ENCODE measurements at places on chromosomes 12 and 14.

DNA sequence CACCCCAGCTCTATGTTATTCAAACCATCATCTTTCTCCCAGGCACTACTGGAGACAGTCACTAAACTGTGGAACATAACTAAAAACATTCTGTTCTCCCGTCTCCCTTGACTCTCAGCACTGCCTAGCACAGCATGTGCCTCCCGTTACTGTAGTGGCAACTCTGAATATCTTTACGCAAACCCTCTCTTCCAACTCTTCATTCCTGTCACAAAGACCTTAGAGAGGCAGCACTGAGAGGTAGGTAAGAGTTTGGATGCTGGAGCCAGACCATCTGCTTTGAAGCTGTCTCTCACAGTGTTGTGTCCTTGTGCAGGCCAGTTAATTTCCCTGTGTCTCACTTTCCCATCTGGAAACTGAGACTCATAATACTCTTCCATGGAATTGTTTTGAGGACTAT lies 108.1 kb downstream of the DIP2B start:
- no peak for DNase-seq

GRCh38 chr12:93748672-93749383 lies 71.7 kb downstream of the CRADD start:
- no peak for DNase-seq

DNA sequence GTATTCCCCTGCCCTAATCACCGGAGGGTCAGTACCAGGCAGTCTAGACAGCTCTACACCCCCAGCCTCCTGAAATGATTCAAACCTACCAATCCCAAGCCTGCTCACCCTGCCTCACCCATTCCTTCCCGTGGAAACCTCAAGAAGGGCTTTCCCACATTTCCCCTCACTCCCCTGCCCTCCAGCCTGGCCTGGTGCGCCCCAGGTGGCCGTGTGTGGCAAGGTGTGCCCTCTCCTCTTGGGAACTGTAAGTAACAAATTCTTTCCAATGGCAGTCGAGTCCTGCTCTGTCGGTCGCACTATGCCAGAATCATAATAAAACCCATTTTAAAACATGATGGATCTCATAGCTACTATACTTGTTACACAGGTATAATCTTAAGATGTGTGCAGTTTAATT lies 13.9 kb upstream of the DEGS2 start:
- no peak for DNase-seq

GRCh38 chr12:1858456-1858855 lies 38.1 kb downstream of the LRTM2 start:
- no peak for DNase-seq

GRCh38 chr14:20687362-20688166 lies 1.0 kb upstream of the ANG start:
- no peak for DNase-seq

GRCh38 chr12:114415525-114415868 lies 9.6 kb upstream of the TBX5 start:
- no peak for DNase-seq

DNA sequence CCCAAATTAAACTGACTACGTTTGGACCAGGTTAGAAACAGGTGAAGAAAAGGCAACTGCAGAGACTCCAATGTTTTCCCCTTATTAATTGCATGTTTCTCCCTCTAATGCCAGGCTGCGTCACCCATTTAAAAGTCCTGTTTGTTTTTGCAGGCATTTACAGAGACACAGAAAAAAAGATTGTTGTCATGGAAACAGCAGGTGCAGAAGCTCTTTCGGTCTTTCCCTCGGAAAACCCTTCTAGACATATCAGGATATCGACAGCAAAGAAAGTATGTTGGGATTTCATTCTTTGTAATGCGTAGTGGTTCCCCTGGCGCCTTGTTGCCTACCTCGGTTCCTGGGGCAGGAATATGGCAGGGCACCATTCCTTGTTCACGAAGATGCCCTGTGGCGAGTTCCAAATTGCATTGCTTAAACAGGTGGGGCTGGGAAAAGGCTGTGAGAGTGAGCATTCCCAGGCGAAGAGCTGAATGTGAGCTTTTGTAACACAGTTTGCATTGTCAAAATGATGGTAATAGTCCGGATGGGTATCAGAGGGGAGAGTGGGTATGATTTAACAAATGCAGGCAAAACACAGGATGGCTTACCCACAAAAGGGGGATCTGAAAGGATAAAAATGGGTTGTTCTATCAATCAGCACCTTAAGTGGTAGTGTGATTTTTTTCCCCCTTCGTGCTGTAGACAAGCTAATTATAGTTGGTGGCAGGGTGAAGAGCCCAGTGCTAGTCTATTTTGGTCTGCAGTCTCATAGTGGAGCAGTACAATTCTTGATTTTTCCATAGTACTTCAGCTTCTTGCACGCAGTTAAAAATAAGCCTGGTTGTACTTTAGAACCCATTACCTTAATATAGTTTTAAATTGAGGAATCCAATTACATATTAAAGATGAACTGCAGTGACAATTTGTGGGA lies 132.4 kb downstream of the GCH1 start:
- no peak for DNase-seq

- no peak for DNase-seq
Measured at GRCh38 chr14:105531088-105531893, 4.9 kb downstream of the TMEM121 start.

GRCh38 chr12:121974026-121974985 lies 47.4 kb upstream of the BCL7A start:
- DNase-seq, result no peak

- DNase-seq, result no peak
Measured at GRCh38 chr12:2481951-2482350, 312.8 kb upstream of the FKBP4 start.

GRCh38 chr12:109983432-109984142 lies 12.6 kb downstream of the GIT2 start:
- no peak for DNase-seq

GRCh38 chr12:110289044-110289710 lies 8.1 kb downstream of the ATP2A2 start:
- DNase-seq, result no peak

DNA sequence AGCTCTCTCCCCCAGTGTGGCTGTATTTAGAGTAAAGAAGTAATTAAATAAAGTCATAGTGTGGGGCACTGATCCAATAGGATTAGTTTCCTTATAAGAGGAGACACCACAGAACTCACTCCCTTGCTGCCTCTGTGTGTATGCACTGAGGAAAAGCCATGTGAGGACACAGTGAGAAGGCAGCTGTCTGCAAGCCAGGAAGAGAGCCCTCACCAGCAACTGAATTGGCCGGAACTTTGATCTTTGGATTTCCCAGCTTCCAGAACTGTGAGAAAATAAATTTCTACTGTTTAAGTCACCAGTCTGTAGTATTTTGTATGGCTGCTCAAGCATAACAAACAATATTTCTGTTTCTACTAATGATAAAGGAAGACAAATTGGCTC lies 368.7 kb upstream of the PRICKLE1 start:
- no peak for DNase-seq

GRCh38 chr14:48726080-48726642 lies 860.0 kb downstream of the RPS29 start:
- DNase-seq, result no peak

DNA sequence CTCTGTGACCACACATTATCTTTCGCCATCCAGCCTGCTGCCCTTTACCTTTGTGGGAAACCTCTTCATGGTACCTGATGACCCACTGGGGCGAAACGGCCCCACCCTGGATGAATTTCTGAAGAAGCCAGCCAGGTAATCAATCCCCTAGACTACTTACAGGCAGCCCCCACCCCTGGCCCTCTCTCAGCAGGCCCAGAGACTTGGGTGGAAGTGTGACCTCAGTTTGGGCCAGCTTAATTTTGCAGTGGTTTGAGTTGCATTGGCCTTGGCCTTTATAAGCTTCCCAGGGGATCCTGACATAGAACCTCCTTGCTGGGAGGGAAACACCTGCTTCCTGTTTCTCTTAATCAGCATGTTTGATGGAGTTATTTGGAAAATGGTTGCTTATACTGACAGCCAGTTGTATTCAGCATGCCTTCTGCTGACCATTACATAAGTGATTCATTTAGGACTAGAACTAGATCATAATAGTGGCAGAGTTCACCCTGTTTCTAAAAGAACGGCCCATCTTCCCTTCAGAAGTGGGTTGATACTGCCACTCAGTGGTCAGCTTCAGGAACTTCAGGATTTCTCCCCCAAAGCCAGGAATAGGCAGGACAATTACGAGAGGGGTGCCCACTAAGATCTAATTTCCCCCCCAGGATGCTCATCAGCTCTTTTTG lies 6.1 kb downstream of the SDR39U1 start:
- no peak for DNase-seq

GRCh38 chr12:133180669-133181068 lies 626 bp upstream of the ZNF268 start:
- no peak for DNase-seq

- no peak for DNase-seq
Measured at GRCh38 chr14:50937325-50937724, 7.0 kb downstream of the PYGL start.

DNA sequence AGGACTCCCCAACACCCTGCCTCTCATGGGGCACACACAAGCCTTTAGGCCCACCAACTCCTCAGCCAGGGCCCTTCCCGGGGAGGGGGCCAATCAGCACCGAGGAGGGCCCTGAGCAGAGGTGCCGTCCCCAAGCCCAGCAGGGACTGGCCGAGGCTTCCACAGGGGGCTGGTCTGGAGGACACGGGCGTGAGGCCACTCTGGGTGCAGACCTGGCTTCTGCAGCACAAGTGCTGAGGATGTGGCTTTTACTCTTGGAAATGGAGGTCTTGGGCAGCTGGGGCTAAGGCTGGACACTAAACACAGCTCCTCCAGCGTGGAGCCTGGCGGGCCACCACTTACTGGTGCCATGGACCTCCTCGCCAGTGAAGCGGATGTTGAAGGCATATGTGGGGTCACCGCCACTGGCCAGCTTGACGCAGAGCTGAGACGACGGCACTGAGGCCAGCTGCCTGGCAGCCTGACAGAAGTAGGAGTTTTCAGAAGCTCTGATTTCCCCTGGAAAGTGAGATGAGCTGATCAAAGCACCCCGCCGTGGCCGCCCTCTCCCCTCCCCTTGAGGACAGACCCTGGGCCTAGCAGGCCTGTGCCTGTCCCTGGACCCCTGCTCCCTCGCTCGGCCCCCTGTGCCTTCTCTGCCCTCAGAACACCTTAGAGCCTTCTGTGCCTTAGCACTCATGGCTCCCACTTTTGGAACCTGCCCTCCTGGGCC lies 44.0 kb downstream of the TRAFD1 start:
- DNase-seq, result no peak
